ENCODE measurements at places on chromosomes 12 and 14.

GRCh38 chr12:112645586-112645985 is 146.0 kb upstream of the RPH3A start:
- DNase-seq = no peak

DNA sequence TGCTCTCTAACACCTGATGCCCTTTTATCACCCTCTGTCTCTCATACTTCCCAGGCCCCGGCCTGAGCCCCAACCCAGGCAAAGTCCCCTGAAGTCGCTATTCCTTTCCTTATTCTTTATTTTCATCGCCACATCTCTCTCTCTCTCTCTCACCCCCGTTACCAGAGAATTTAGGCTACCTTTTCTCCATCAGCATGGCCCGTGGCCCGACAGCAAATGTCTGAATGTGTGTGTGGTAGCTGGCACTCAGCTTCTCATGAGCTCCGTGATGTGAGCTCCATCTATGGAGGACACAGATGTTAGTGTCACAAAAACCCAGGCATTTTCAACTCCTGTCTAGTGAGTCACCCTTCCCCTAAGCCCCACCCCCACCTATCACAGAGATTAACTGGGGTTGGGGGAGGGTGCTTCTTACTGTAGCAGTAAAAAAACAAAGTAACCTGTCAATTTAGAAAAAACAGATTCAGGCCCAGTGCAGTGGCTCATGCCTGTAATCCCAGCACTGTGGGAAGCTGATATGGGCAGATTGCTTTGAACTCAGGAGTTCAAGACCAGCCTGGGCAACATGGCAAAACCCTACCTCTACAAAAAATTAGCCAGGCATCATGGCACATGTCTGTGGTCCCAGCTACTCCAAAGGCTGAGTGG is 53.8 kb downstream of the VCPKMT start:
- no peak for DNase-seq

DNA sequence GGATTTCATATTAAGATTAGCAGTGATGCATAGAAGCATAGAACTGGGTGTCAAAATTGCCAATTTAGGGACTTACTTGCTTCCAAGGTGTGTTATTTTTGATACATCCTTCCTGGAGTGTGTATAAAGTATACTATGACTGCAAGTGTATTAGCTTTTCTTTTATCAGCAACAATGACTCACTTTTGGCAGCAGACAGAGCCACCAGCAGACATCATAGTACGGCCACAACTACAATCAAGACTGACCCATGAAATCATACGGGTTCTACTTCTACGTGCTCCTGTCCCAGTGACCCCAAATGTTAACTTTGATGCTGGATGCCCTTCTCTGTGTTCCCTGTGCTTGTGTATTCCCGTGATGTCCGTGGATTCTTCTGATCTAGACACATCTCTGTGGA is 443.9 kb downstream of the TMEM132D start:
- DNase-seq = no peak

DNA sequence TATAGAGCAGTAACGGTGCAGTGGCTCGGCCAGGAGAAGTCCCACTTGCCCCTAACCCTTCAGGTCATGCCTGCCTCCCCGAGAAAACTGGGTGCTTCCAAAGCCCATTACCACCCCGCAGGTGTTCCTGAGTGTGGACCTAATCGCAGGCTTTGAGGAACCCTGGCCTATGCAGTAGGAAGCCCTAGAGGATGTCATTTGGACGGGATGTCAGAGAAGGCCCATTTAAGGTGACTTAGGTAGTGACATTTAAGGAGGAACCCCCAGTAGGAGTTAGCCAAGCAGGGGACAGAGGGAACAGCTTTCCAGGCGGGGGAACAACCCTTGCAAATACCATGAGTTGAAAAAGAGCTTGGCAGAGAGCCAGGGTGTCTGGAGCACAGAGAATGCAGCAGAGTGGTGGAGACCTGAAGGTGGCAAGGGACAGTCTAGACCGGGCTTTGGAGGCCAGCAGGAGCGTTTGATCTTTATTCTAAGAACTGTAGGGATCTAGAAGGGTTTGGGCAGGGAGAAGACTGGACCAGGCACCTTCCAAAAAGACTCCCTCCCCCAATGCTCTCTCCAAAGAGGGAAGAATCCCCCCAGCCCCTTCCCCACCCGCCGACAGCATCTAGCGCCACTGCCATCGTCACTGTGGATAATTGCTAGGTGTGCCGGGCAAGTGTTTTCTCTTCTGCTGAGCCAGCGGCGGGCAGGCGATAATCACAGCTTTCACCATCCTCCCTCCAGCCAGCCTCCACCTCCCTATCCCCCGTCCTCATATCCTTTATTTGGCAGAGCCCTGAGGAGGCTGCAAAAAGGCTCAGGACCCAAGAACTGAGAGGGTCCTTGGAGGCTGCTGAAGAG is 33.3 kb upstream of the BEGAIN start:
- no peak for DNase-seq

GRCh38 chr12:128077917-128078298 is 189.1 kb upstream of the TMEM132C start:
- no peak for DNase-seq

- DNase-seq = no peak
These were observed 7.6 kb upstream of the NR4A1 start for GRCh38 chr12:52043386-52044212.

- DNase-seq = no peak
These were observed 149.5 kb upstream of the KRR1 start for GRCh38 chr12:75660805-75661404.

- no peak for DNase-seq
These were observed 8.8 kb upstream of the EGLN3 start for GRCh38 chr14:33959692-33960151.

GRCh38 chr12:127489061-127489460 is 777.9 kb upstream of the TMEM132C start:
- DNase-seq = no peak

- no peak for DNase-seq
These were observed 17.1 kb downstream of the FOXG1 start for GRCh38 chr14:28783664-28784063.

- DNase-seq = no peak
These were observed 116.0 kb downstream of the METTL25 start for GRCh38 chr12:82474181-82474797.

- DNase-seq = no peak
These were observed 56.7 kb downstream of the CD163L1 start for GRCh38 chr12:7387289-7387688.

GRCh38 chr14:90600619-90601018 is 203.8 kb downstream of the CALM1 start:
- DNase-seq = no peak

- no peak for DNase-seq
These were observed 205.8 kb upstream of the SLC38A2 start for GRCh38 chr12:46578190-46578982.

- DNase-seq = no peak
These were observed 1.7 kb downstream of the RALGAPA1 start for GRCh38 chr14:35807131-35807961.

DNA sequence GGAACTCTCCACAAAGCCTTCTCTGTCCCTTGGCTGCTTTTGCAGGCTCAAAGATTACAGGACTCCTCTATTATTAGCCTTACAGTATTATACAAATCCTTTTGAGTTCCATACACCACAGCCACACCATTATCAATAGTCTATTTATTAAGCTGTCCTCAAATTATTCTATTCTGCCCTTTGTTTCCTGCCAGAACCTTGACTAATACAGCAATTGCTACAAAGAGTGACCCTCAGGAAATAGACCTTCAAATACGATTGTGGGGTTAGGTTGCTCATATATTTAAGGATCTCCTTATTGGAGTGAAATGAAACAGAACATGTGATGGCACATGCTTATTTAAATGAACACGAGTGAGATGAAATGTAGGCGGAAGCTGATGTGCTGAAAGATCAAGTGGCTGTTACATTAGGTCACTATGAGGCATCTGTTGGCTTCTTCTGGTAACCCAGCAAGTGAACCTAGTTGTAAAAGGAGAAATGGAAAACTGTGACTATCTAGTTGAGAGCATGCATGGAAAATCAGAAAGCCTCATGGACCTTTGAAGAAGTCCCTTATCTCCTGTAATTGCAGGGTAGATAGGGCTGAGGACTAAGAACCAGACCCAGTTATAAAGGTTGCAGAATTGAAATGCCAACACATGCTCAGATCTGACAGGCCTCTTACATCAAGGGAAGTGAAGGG is 75.5 kb downstream of the AVPR1A start:
- no peak for DNase-seq

- DNase-seq = peak; percentile 90
These were observed 77.2 kb downstream of the SERPINA3 start for GRCh38 chr14:94689218-94689984.

- DNase-seq = no peak
These were observed 1.2 kb upstream of the RIMKLB start for GRCh38 chr12:8696442-8697090.

GRCh38 chr12:124740691-124741137 is 123.0 kb downstream of the SCARB1 start:
- no peak for DNase-seq

- DNase-seq = no peak
These were observed 116.4 kb downstream of the SLC2A13 start for GRCh38 chr12:39989501-39989900.

- DNase-seq = no peak
These were observed 53.1 kb upstream of the DDX11 start for GRCh38 chr12:31020385-31021166.

GRCh38 chr14:103213331-103213730 is 90.1 kb downstream of the TNFAIP2 start:
- no peak for DNase-seq

DNA sequence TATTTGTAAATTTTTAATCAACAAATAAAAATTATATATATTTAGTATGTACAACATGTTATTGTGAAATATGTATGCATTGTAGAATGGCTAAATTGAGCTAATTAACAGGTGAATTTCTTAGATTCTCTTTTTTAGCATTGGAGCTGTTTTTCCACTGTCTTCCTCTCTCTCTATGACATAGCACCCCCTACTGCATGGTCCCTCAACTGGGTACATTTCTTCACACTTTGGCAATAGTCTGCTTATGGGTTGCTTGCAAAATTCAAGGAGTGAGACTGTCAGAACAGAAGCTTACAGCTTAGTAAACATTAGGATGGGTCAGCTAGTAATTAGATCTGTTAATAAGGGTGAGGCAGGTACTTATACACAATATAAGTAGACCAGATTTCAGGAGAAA is 658.5 kb upstream of the MGAT4C start:
- peak; percentile 1 for DNase-seq

GRCh38 chr14:65072256-65072655 is 30.1 kb downstream of the MAX start:
- no peak for DNase-seq

GRCh38 chr12:46473634-46474329 is 101.2 kb upstream of the SLC38A2 start:
- DNase-seq = no peak

- DNase-seq = no peak
These were observed 34.9 kb downstream of the ETV6 start for GRCh38 chr12:11684393-11684792.

DNA sequence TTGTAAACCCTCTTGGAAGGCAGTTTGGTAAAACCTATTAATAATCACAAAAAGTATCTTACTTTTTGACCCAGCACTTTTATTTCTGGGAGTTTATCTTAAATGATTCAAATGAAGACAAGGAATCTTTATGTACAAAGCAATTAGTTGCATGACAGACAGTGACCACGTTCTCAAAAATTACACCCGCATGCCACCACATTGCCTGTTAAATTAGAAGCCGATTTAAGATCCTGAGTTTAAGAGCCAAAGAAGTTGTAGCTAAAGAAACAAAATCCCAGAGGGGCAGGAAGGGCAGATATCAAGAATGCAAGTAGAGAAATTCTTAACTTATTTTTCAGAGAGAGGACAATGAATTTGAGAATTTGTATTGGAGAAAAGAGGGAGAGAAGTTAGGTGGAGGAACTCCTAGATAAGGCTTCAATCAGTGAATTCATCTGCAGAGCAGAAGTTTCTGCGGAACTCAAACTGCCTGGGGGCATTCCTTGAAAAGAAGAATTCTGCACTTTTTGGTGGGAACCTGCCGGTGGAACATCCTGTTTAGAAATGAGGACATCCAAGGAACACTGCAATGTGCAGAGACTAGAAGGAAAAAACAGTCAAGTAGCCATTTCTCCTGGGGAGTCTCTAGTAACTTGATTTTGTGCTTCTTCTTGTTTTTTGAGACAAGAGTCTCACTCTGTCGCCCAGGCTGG is 1.1 kb upstream of the RIOX1 start:
- no peak for DNase-seq

DNA sequence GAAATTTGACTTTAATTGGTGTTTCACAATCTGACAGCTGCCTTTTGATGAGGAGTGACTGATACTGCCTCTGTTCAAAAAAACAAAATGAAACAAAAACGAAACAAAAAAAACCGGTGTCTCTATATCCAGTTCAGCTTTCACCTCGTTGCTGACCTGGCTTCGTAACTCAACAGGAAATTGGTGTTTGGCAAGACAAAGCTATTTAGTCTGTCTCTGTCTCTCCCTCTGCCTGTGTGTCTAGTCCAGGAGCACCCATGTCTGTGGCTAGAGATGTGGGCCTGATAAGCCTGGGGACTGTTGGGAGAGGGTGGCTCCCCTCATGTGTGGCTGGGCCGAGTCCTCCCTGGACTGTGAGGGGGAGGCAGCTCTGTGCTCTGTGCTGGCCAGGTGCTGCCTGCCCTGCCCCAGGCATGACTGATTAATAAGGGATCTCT is 11.3 kb downstream of the CACNA1C start:
- peak; percentile 35 for DNase-seq

DNA sequence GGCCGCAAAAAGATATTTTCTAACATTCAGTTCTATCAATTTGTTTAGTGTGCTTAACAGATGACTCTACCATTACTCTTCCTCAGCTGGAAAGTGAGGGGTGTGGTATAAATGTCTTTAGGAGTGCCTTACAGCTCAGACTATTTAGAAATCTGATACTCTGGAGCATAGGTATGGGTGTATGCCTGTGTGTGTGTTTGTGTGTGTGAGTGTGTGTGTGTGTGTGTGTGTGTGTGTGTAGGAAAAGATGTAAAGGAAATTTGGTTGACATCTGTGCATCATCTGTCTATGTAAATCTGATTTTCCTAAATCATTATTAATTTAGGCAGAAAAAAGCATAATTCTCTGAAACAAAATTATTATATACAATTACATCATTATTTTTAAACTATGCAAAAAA is 16.0 kb downstream of the RNASE3 start:
- no peak for DNase-seq

DNA sequence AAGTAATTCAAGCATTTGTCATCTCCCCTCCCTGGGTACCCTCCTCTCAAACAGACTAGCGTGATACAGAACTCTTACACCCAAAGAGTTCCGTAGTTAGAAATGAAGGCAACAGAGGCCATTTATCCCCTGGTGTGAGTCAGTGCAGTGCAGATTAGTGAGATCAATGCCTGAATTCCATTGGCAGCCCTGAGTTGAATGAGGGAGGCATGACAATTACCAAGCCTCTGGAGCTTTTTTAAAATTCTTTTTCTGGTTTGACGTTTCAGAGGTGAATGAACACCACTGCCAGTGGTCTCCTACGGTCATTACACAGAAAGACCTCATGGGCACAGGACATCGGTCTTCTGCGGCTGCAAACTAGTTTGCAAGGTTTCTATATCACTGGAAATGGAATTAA is 94.4 kb downstream of the PRIMA1 start:
- DNase-seq = no peak

DNA sequence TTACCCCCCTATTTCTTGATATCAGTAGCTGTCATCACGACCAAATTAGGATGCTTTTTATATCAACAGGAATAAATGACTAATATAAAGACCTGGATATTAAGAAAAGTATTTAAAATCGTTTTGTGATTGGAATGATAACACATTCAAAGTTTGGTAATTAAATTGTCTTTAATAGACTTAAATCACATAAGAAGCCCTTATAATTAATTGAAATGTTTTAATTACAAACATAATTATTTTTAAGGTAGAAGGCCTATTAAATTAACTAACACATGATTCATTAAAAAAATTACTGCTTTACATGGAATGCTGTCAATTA is 412.4 kb downstream of the FUT8 start:
- DNase-seq = no peak

All from GM12891 (cell line).